ENCODE measurements at places on chromosomes 5 and 9. TPM values are rescaled to one million over a fixed set of nuclear protein-coding genes. Genes with fewer than 3 reads are reported as not detected.

DNA sequence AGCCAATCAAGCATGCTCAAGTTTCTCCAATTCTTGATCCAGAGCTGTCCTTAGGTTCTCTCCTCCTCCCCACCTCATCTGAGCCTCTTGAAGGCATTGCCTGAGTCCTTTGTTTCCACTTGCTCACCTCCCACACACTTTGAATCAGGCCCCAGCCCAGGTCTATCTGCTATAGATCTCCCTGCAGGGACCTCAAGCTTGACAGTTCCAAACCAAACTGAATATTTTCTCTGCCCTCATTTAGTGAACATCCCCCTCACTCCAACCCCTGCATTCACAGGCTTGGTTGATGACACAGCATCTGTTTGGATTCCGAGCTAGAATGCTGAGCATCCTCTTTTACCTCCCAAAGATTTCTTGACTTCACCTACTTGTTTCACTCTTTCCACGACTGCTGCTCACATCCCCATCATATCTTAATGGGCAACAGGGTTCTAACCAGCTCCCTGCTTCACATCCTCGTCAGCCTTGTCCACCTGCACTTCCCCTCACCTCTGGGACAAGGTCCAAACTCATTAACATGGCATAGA is 474.5 kb downstream of the ZSWIM6 start:
- DNase-seq = no peak

GRCh38 chr9:136107155-136107952 is 11.3 kb downstream of the TMEM250 start:
- no peak for DNase-seq

DNA sequence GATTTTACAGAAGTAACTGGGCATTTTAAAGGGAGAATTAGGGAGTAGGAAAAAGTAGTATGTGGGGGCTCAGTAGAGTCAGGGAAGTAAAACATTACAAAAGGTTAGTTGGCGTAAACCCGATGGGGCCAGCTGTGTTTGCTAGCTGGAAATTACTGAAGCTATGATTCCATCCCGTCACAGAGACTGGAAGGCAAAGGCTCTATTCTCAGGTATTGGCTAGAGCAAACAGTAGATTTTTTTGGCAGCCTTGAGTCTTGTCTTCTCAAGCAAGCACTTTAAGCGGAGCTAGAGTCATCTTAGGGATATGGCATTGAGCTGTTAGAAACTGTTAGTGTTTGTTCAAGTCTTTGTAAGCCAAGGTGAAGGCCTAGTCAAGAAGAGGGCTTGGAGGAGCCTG is 121.5 kb downstream of the PAM start:
- DNase-seq = no peak

The PDE6A gene
- polyA plus RNA-seq = 0.05 TPM

The OTULINL gene
- polyA plus RNA-seq = 0.62 TPM

The NDUFA8 gene
- 90.9 TPM for polyA plus RNA-seq

The PRELID2 gene
- 2.0 TPM for polyA plus RNA-seq

The DRD1 gene
- polyA plus RNA-seq = 0.01 TPM
